ENCODE measurements at places on chromosomes 5 and 9.

GRCh38 chr9:99948896-99949295 lies 42.4 kb downstream of the STX17 start:
- DNase-seq = no peak

GRCh38 chr9:124611106-124611505 lies 103.9 kb upstream of the NR5A1 start:
- DNase-seq = no peak

- DNase-seq = no peak
Observed at GRCh38 chr5:87383216-87383615, 29.5 kb downstream of the CCNH start.

DNA sequence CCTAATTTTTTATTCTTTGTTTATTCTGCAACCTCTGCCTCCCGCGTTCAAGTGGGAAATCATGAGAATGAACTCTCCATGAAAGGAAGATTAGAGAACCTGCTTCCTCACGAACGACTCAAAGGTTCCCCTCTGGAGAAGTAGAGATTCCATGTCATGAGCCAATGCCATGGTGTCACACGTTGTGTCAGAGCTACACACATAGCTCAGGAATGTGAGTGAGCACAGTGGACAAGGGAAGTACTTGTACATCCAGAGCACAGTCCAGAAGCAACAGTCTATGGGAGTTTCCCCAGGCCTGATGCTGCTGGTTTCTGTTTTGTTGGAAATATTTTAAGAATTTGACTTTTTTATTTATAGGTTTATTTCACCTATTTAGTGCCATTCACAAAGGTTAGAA lies 26.8 kb upstream of the PPP2CA start:
- DNase-seq = no peak

DNA sequence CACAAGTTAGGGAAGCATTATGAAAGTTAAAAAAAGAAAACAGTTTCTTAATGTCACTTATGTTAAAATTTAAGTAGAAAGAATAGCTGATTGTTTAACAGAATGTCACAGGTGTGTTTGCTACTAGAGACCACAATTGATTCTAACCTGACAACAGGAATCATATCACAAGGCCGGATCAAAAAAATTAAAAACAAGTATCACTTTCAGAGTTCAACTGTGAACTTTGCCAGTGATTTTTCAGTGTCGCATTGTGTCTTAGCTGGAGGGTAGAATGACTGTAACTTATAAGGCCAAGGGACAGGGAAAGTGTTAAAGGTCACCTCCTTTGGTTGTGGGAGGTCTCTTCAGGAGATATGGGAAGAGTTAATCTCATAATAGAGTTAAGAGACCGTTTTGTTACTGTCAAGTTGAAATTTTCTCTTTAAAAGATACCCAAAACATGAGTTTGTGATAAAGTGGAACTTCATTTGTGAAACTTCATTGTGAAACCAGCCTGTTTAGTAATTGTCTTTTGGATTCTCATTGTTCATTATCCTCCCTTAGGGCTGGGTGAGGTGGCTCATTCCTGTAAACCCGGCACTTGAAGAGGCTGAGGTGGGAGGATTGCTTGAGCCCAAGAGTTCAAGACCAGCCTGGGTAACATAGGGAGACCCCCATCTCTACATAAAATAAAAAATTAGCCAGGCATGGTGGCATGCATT lies 40.9 kb downstream of the CPEB4 start:
- DNase-seq = no peak

- no peak for DNase-seq
Observed at GRCh38 chr5:149381261-149381985, 2.3 kb upstream of the IL17B start.

- no peak for DNase-seq
Observed at GRCh38 chr5:146306838-146307237, 31.8 kb upstream of the POU4F3 start.

- no peak for DNase-seq
Observed at GRCh38 chr9:95854386-95855020, 21.0 kb upstream of the ERCC6L2 start.

DNA sequence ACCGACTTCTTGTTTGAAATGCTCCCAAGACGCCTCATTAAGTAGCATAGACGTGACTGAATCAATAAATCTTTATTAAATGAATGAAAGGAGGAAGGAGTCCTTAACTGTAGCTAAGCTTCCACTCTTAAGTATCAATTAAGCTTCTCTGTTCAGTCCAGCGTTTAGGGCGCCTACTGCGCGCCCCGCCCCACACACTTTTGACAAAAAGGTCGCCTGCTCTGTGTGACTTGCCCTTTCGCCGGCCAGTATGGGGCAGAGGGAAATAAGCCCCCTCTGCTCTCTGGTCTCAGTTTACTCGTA lies 662 bp upstream of the DOLPP1 start:
- DNase-seq = no peak

- DNase-seq = no peak
Observed at GRCh38 chr5:119285070-119285916, 70.5 kb upstream of the TNFAIP8 start.

- DNase-seq = no peak
Observed at GRCh38 chr5:122665051-122665450, 109.8 kb upstream of the SNX2 start.

GRCh38 chr5:89179731-89180130 lies 296.7 kb upstream of the MEF2C start:
- no peak for DNase-seq

- DNase-seq = no peak
Observed at GRCh38 chr5:149213264-149213880, 58.3 kb upstream of the AFAP1L1 start.

DNA sequence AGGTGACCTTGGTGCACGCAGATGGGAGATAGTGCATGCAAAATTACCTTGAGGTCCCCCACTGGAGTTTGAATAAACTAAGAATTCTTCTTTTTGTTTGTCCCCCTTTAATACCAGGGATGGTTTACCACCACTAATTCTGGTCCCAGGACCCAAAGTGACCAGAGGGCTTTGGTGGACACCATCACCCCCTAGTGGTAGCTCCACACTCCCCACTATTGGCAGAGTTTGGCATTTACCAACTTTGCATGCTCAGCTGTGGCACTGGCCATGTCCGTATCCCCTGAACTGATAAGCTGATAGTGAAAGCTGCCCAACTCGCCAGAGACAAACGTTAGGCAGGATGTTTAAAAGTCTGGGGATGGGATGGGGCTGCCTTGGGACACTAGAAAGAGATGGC lies 3.3 kb downstream of the ASTN2 start:
- no peak for DNase-seq

DNA sequence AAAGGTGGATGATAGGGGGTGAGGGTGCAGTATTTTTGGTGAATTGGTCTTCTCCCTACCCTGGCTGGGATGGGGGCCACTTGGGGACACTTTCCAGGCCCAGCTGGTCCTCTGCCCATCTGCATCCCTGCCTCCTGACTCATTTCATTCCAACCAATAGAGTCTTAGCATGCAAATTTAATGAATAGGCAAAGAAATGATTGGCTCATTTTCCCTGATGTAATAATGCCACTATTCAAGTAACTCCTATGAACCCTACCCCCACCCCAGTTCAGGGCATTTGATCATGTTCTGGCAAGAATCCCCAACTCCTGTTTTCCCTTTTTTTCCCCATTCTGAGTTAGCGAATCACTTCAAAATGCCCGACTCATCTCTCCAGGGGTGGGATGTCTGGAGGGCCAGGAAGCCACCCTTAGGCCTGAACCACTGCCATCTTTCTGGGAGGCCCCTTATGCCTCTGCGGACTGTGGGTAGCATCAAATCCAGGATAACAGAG lies 56.7 kb downstream of the PCDH1 start:
- no peak for DNase-seq

GRCh38 chr5:108505608-108506007 lies 123.7 kb upstream of the FBXL17 start:
- DNase-seq = no peak

GRCh38 chr5:9681706-9682105 lies 51.6 kb upstream of the TAS2R1 start:
- DNase-seq = no peak

DNA sequence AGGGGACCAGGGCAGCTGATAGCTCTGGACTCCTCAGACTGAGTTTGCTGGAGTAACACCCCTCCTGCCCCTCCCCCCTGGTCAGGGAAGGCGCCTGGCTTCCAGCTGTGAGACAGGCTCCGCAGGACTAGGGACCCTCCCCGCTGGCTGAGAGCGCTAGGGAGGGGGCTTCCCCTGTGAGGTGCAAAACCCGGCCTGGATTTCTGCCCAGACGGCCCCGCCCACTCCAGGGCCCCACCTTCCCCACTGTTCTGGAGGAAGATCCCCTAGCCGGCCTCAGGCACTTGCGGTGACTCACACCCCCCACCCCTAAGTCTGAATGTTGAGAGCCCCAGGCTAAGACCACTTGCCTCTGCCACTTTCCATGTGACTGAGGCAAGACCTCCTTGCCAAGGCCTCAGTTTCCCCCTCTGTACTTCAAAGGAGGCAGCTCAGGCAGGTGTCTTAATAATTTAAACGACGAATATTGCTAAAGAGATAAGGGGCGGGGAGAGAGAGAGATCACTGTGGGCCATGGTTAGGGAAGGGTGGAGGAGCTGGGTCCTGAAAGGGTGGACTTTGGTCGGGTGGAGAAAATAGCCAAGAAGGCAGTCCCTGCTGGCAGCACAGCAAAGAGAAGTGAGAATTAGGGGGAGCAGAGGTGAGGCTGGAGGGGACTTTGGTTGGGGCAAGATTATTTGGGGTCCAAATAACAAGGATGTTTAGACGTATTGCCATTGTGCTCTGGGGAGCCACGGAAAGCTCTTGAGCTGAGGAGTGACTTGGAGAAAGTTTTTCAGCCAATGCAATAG lies 1.0 kb upstream of the DAB2IP start:
- no peak for DNase-seq

- no peak for DNase-seq
Observed at GRCh38 chr9:35732800-35733541, 505 bp downstream of the CREB3 start.

GRCh38 chr9:20242510-20243189 lies 379.6 kb downstream of the MLLT3 start:
- no peak for DNase-seq

All from T-helper 9 cell (primary cell).